Left hindlimb (tissue), 1 donor: ENCODE measurements at places on chromosomes 4 and X.

DNA sequence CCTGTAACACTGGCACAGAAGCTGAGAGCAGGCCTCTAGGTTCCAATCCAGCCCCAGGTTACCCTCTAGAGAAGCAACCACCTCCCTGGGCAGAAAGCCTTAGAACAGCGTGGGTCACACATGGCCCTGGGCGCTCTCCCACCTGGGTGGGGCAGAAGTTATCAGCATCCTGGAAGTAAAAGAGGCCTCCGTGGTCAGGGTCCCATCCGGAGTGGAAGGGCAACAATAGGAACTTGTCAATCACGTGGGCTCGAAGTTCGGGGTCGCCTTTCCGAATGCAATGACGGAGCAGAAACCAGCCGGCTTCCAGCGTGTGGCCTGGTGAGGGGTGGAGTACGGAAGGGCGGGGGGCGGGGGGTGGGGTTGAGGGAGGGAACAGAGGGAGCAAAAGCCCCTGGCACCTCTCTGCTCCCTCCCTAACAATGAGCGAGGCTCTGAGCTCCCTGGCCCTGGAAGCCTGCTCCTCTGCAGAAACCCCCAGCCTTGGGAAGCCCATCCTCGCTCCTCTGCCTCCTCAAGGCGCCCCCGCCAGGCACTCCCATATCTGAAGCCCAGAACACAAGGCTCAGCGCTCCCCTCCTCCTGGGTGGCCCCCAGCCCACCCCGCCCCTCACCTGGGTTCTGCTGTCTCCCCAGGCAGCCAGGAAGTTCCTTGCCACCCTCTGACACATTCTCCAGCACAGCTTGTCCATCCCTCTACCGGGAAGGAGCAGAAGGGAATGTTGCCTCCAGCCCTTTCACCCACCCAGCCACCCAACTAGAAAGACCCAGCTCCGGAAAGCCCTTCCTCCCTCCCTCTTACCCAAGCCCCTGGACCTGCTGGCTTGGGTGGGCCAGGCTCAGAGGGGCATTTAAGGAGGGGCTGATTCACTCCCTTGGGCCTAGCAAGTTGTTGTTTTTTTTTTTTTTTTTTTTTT lies 2.8 kb downstream of the RENBP start:
- no peak for DNase-seq

DNA sequence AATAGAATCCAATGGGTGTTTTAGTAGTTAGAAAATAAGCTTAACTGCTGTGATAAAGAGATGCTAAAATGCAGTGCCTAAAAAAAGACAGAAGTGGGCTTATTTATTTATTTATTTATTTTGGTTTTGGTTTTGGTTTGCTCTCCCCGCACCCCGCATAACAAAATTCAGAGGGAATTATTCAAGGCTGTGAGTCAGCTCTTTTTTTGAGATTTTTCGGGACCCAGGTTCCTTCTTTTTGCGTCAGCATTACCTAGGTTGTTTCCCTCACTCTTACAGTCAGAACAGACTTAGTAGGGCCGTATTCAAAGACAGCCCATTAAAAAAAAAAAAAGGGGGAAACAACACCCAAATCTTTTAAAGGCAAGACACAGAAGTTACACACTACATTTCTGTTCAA lies 1495.5 kb upstream of the ADGRL3 start:
- DNase-seq = no peak

- DNase-seq = peak; percentile 31
These were observed 71.8 kb downstream of the C4orf33 start for GRCh38 chr4:129167640-129168260.

DNA sequence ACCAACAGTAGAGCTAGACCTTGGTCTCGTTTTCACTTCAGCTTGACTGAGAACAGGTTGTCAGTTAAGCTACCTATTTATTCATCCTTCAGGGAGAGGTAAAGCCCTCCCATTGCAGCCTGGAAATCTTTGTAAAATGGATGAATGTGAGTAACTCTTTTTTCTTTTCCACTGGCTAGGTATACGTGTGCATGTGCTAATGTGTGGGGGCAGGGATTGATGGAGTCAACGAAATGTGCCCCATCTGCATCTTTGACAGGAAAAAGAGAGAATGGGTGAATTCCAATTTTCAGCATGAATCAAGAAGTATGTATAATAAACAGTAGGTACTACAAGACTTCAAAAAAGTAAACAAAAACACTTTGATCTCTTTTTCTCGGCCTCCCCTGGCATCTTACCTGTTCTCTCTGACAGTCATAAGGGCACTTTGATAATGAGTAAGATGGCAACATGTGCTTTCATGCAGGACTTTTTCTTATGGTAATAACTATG lies at the start of gene IL21:
TSS of gene IL21 (minus strand) at position 51 of the 492 bp plus-strand sequence. CDS start 55 bp downstream, outside the sequence.
- DNase-seq = no peak
